ENCODE measurements at places on chromosomes 16 and 17.

DNA sequence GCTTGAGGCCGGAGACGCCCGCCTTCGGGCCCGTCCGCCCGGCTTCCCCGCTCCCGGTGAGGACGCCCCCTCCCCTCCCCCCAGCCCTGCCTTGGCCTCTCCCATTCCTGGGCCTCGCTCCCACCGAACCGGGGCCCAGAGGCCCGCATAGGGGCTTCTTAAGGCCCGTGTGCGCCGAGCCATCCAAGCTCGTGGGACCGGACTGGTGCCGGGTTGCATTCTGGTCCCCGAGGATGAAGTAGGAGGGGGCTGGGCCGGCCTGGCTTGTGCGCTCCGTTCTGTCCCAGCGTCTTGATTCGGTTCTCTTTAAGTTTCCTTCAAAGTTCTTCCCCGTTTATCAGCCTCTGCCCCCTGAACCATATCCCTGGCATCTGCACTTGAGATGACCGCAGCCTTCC, 488 bp downstream of the SENP3 start:
- peak; percentile 63 for DNase-seq

- DNase-seq = no peak
Observed at GRCh38 chr16:86067936-86068335, 169.0 kb downstream of the IRF8 start.

- DNase-seq = no peak
Observed at GRCh38 chr16:80894091-80894490, 89.7 kb upstream of the CDYL2 start.

GRCh38 chr16:57807968-57808528, 5.8 kb upstream of the KIFC3 start:
- DNase-seq = peak; percentile 77

- DNase-seq = no peak
Observed at GRCh38 chr16:78889346-78889745, 711.2 kb downstream of the MAF start.

GRCh38 chr17:1108478-1108764, 71.4 kb downstream of the ABR start:
- DNase-seq = peak; percentile 57

GRCh38 chr16:49632086-49632794, 223.7 kb downstream of the ZNF423 start:
- no peak for DNase-seq

- no peak for DNase-seq
Observed at GRCh38 chr16:24511174-24511573, 28.2 kb upstream of the RBBP6 start.

DNA sequence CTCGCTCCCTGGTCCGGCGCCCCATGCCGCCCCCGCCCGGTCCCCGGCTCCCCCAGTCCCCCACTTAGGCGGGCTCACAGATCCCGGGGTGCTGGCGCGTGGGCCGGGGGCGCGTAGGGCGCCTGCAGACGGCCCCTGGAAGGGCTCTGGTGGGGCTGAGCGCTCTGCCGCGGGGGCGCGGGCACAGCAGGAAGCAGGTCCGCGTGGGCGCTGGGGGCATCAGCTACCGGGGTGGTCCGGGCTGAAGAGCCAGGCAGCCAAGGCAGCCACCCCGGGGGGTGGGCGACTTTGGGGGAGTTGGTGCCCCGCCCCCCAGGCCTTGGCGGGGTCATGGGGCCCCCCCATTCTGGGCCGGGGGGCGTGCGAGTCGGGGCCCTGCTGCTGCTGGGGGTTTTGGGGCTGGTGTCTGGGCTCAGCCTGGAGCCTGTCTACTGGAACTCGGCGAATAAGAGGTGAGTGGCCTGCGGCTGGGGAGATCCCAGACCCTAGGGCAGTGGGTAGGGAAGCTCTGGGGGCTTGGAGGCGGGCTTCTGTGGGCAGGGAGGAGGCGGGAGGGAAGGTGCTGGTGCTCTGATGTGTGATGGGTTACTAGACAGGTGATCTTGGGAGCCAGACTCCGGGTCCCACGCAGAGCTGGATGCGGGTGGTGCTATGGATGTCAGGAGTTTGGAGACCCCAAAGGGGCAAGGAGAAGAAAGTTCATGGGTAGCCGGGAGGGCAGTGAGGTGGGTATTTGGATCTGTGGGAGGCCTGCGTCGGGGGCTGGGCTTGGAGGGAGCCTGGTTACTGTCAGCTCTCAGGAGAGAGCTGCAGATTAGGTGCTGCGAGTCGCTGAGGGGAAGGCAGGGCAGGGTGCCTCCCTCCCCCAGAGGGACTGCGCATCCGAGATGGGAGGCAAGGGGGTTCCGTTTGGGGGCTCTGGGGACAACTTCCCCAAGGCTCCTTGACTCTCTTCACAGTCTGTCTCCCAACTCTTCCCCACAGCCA, 560 bp downstream of the EFNB3 start:
- peak; percentile 70 for DNase-seq

DNA sequence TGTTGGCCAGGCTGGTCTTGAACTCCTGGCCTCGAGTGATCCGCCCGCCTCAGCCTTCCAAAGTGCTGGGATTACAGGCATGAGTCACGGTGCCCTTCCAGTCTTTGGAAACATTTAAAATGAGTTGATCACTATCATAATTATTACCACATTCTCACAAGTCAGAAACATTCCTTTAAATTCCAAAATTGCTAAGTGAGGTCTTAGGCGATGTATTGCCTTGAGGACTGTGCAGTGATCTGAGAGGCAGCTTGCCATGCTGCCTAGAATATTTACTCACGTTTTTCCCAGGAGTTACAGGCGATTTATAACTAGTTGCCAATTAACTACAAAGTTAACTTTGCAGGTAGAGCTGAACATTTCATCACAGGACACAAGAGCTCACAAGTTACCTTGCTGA, 5.7 kb upstream of the ATXN1L start:
- DNase-seq = no peak

DNA sequence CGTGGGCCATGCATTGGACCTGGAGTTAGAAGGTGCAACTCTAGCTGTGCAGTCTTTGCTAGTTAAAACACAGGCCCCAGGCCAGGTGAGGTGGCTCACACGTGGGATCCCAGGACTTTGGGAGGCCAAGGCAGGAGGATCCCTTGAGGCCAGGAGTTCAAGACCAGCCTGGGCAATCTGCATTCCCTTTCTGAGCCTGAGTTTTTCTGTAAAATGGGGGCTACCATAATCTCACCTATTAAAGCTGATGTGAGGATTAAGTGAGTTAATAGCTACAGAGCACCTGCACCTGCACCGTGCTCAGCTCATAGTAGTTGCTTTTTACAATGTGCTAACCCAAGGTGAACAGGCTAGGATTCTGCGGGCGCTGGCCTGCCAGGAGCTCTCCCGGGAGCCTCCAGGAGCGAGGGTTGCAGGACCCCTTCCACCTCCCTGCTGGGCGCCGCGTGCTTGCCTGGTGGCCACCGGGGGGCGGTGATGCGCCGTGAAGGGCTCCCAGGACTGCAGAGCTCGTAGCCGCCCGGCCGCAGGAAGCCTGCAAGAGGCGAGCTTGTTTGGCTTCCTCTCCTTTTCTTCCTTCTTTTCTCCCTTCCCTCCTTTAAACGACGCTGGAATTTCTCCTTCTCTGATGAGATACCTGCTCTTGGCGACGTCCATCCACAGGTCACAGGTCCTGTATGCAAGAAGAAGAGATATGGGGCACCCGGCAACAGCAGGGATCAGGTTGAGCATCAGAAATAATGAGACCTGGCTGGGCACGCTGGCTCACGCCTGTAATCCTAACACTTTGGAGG, 51.3 kb downstream of the ZFP90 start:
- peak; percentile 66 for DNase-seq

DNA sequence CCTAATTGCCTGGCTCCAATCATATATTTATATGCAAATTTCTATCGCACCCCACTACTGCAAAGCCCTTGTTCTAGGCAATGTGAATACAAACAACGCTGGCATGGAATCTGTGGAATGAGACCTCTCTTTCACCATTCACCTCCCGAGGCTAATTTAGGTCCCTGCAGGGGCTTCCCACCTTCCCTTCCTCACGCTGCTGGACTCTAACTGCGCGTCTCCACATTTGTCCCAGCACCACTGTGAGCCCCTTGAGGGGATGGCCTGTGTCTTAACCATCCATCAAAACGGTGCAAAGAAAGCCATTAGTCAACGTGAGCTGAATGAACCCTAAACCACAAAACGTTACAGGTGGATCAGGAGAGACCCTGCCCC, 1.6 kb downstream of the TMEM114 start:
- DNase-seq = no peak

- no peak for DNase-seq
Observed at GRCh38 chr16:75307506-75307905, 56.1 kb upstream of the BCAR1 start.

DNA sequence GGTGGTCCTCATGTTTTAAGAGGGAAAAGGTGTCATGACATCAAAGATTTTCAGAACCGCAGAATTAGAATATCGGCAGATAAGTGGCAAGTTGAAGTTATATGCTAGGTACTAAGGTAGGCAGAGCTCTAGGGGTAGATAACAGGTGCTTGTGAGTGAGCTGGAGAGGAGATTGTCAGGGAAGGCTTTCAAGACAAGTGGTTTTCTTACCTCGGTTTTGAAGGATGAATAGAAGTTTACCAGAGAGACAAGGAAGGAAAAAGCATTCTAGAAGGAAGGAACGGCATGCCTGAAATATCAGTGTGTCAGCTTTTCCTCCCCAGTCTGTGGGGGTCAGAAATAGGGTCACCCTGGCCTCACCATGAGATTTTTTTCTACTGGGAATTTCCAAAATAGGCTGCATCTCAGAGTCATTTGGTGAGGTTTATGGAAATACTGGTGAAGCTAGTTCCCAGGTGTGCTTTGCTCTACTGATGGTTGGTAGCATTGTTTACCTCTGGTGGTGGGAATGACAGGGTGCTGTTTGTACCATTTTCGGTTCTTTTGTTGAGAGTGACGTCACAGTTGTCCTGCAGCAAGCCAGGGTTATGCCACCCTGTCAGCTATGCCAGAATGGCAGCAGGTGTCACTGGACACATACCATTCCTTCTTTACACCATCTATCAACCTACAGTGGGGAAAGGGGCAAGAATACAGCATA, 112.5 kb downstream of the MSI2 start:
- DNase-seq = no peak

DNA sequence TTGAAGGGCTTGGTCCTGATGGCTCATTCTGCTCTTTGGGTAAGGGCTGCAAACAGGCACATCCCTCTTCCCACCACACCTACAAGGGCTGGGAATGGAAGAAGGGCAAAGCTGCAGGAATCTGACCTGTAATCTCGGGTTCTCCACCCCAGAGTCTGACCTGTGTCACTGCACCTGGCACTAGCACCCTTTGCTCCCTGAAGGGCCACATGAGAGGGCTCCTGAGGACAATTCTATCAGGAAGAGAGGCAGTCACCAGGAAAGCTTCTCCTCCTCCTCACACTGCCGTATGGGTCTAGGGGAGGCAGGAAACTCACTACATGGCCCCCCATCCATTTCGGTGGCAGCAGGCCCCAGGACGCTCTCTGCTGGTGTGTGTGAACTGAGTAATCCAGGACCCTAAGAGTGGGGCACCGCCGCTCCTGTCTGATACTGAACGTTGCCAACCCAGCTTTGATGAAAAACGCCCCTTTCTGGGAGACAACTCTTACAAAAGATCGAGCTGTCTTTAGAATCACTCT, 26.4 kb downstream of the TTLL6 start:
- no peak for DNase-seq

GRCh38 chr17:37295888-37296287, 79.9 kb upstream of the C17orf78 start:
- no peak for DNase-seq

DNA sequence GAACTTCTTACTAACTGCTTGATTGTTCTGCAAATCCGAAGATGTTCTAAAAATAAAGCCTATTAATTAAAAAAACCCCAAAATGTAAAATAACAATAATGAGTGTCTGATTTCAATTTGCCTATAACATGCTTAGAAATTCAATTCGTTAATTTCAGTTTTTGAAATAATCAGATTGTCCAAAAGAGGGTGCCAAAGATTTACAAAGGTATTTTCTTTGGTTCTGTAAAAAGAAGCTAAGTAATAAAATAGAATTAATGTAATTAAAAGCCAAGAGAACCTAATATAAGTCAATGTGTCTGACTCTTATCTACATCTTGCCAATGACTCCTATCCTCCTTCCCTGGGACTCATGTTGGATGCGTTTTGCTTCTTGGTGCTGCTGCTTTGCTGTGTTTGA, 75.0 kb upstream of the CPHXL start:
- no peak for DNase-seq

DNA sequence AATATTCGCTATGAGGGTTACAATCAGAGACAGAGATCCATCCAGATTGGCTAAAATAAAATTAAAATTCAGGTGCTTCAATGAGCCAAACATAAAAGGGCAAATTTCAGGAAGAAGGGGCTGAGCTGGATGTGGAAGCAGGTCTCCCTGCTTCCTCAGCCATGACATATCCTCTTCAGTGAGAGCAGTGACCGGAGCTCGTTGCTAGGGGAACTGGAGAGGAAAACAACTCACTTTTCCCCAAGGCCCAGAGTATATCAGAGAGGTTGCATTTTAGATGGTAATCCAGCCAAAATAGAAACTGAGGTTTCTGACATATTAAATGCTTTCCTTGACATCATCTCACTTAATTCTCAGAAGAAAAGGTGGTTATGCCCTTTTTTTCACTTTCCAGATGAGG, 503.5 kb downstream of the HS3ST4 start:
- no peak for DNase-seq

DNA sequence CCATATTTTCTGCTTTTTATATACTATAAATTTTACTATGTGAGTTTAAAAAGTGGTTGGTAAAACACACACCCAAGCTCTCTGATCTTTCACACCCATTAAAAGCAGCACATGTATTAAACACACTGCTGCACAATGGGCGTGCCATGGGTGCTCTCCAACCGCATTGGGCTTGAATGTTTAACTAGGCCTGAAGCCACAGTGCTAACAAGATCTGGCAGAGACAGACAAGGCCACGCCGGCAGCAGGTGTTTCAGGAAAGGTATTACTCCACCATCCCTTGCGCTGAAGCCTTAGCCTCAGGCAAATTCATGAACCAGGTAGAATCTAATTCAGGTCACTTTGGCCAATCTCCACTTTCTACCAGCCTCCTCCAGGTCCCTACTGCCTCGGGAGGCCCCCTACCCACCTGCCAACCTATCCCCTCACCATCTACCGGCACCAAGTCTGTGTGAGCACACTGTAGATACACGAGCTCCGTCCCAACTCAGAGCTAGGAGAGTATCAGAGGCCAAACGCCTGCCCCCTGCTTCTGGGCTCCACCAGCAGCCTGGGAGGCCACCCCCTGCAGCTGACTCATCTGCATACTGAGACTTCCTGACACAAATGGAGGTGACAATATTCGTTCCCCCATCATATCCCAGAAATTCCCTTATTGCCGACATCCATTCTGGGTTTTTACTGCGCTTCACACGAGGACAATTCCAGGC, 95.0 kb downstream of the ADCY9 start:
- DNase-seq = peak; percentile 17

DNA sequence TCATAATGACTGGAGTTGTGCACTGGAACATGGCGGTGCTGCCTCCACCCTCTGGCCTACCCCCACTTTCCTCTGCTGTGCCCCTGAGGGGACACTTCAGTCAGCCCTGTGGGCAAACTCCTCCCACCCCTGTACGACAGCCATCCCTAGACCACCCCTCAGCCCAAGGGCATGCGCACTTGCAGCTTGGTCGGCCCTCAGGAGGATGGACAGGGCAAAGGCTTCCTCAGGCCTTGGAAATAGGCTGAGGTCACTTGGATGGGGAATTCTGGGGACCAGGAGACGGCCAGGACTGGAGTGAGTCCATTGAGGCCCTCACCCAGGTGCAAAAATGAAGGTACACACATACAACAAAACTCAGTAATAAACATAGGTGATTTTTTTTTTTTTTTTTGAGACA, 41.0 kb downstream of the FZD2 start:
- DNase-seq = no peak

All from NCI-H82 (cell line).